H9 (cell line): ENCODE measurements at places on chromosomes 13 and 19. TPM values are rescaled to one million over a fixed set of nuclear protein-coding genes. Genes with fewer than 3 reads are reported as not detected.

GRCh38 chr19:49150106-49150943 lies 4.9 kb downstream of the HRC start:
- H3K36me3 ChIP-seq = peaks cover 15% of the 10 kb centered on the region
- H3K27me3 ChIP-seq = no peaks in the 10 kb centered on the region; the same call in 1 of the 2 replicates
- H3K27ac ChIP-seq = no peak overlapping the region
- H3K4me3 ChIP-seq = peak overlapping the region; percentile 96

DNA sequence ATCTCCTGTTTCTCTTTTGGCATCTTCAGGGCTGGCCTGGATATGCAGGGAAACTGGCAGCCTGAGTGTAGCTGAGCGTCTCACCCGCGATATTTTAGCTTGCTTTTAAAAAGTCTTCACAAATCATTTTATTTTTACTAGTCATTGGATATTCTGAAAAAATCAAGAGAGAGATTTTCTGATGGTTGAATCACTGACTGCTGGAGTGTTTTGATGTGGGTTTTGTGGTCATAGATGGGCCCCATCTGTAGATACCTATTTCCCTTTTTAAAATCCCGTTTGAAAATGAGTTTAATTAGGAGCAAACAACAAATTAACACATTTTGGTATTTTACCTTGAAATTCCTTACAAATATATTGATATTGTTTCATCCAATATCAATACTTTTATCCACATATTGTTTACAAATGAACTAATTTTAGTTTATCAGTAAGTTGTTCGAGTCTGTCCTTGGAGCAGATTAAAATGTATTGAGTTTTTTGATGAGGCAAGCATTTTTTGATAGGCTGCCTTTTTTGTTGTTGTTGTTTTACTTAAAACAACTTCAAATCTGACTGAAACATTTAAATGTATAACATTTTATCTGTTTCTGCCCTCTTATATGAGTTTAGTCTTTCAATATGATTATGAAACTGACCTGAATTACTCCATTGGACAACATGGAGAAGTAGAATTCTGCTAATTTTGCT lies 21.5 kb upstream of the OXGR1 start:
- H3K27ac ChIP-seq = no peak overlapping the region
- DNase-seq = no peak
- H3K4me1 ChIP-seq = no peaks in the 10 kb centered on the region
- H3K36me3 ChIP-seq = no peaks in the 10 kb centered on the region

Gene IZUMO2
- total RNA-seq = 0.81 TPM in 1 of 2 replicates, not detected in the other

Gene RASIP1
- 2.4 and 2.8 TPM in 2 replicates for total RNA-seq

GRCh38 chr13:36030670-36031331 lies 100.4 kb downstream of the DCLK1 start:
- no peak for DNase-seq
- H3K4me1 ChIP-seq = peaks cover 3% of the 10 kb centered on the region; the same call in 1 of the 2 replicates
- no peak overlapping the region for H3K4me3 ChIP-seq
- no peak overlapping the region for H3K27ac ChIP-seq
- peaks cover 7% of the 10 kb centered on the region; the same call in 1 of the 2 replicates for H3K36me3 ChIP-seq
- no peaks in the 10 kb centered on the region for H3K27me3 ChIP-seq
